PC-9 (cell line): ENCODE measurements at places on chromosomes 7 and 10. TPM values are rescaled to one million over a fixed set of nuclear protein-coding genes. Genes with fewer than 3 reads are reported as not detected.
A peak's percentile ranks its signal among the peaks of the same experiment; 100 is the strongest.

GRCh38 chr7:100629117-100629716 is 12.1 kb downstream of the TFR2 start:
- no peak overlapping the region for H3K27ac ChIP-seq
- H3K4me3 ChIP-seq, result no peak overlapping the region
- H3K36me3 ChIP-seq, result no peaks in the 10 kb centered on the region
- H3K4me1 ChIP-seq, result peaks cover 9% of the 10 kb centered on the region; the same call in 1 of the 2 replicates

DNA sequence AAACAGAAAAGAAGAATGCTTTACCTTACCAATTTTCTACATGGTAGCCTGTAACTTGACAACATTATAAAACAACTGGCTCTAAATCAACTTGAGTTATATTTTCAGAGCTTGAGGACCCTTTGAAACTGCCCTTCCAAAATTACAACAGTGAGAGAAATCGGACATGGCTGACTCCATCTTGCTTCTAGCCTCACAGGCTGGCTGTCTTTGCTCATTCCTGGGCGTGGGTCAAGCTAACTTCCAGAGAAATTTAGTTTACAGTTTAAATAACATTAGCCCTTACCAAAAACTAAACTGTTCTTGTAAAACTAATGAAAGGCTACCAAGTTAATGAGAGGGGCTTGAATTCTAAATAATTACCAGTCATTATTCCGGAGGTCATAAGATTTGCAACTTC is 183.4 kb downstream of the AKR1D1 start:
- H3K4me3 ChIP-seq, result no peak overlapping the region
- H3K4me1 ChIP-seq, result peaks cover 8% of the 10 kb centered on the region
- no peak overlapping the region for H3K27ac ChIP-seq
- no peaks in the 10 kb centered on the region for H3K36me3 ChIP-seq
- DNase-seq, result no peak

DNA sequence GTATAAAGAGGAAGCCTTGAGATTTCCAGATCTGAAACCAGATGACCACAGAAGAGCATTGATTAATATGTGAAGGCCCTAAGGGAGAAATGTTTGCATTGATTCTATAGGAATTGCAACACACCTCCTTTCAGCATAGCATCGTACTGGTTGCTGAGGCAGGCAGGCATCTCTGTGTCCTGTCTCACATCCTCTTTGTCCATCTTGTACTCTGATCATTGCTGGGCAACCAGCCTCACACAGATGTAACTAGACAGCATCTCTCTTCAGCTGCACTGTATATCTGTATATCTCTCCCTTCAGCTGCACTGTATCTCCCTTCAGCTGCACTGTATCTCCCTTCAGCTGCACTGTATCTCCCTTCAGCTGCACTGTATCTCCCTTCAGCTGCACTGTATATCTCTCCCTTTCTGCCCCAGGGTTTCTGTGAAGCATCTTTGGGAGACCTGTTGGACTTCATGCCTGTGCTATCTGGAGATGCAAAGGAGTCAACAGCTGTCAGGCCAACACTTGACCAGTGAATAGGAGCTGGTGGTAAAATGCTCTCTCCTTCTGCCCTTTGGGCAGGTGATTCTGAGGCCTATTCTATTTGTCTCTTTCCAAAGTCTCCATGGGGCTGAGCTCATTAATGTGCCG is 40.3 kb downstream of the TMEM178B start:
- no peaks in the 10 kb centered on the region for H3K27me3 ChIP-seq
- H3K4me1 ChIP-seq, result no peaks in the 10 kb centered on the region
- no peak for DNase-seq
- no peaks in the 10 kb centered on the region for H3K36me3 ChIP-seq
- no peak overlapping the region for H3K4me3 ChIP-seq
- H3K27ac ChIP-seq, result no peak overlapping the region

DNA sequence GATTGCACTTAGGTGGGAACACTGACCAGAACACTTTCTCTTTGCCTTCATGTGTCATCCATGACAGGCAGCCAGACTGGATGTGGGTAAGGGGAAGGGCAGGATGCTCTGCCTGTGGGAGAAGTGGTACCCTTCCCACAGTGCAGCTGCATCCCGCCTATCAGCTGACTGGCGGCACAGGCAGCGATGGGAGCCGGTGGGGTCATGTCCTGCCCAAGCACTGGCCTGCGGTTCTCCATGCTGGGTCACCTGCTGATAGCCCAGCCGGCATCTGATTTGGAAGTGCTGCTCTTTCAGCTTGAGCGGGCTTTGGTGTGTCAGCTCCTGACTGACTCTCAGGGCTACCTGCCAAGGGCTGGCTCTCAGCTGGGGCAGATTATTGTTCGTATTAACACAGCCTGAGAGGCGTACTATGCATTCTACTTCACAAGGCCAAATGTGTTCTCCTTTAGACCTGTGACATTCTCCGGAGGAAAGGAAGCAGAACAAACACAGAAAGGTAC is 105.2 kb upstream of the PDLIM1 start:
- H3K36me3 ChIP-seq, result no peaks in the 10 kb centered on the region
- peaks cover 55% of the 10 kb centered on the region for H3K4me1 ChIP-seq
- H3K27ac ChIP-seq, result peak overlapping the region; percentile 99
- H3K4me3 ChIP-seq, result no peak overlapping the region
- H3K27me3 ChIP-seq, result no peaks in the 10 kb centered on the region
- no peak for DNase-seq

- H3K36me3 ChIP-seq, result no peaks in the 10 kb centered on the region
- no peak overlapping the region for H3K27ac ChIP-seq
- 0 out of 2 replicates have a peak, but pooled peaks cover 8% of the 10 kb centered on the region for H3K4me1 ChIP-seq
- no peaks in the 10 kb centered on the region for H3K27me3 ChIP-seq
- peak; percentile 19 for DNase-seq
- H3K4me3 ChIP-seq, result peak overlapping the region; percentile 87; the same call in 1 of the 2 replicates
Measured at GRCh38 chr7:75639886-75640190, 98.9 kb downstream of the HIP1 start.

GRCh38 chr7:113282875-113283274 is 164.5 kb upstream of the SMIM30 start:
- no peaks in the 10 kb centered on the region for H3K4me1 ChIP-seq

- H3K4me3 ChIP-seq, result no peak overlapping the region
- H3K27ac ChIP-seq, result no peak overlapping the region
- DNase-seq, result no peak
- no peaks in the 10 kb centered on the region for H3K4me1 ChIP-seq
- H3K36me3 ChIP-seq, result no peaks in the 10 kb centered on the region
- peaks cover 69% of the 10 kb centered on the region for H3K27me3 ChIP-seq
Measured at GRCh38 chr7:155020996-155021395, 18.1 kb upstream of the PAXIP1 start.

DNA sequence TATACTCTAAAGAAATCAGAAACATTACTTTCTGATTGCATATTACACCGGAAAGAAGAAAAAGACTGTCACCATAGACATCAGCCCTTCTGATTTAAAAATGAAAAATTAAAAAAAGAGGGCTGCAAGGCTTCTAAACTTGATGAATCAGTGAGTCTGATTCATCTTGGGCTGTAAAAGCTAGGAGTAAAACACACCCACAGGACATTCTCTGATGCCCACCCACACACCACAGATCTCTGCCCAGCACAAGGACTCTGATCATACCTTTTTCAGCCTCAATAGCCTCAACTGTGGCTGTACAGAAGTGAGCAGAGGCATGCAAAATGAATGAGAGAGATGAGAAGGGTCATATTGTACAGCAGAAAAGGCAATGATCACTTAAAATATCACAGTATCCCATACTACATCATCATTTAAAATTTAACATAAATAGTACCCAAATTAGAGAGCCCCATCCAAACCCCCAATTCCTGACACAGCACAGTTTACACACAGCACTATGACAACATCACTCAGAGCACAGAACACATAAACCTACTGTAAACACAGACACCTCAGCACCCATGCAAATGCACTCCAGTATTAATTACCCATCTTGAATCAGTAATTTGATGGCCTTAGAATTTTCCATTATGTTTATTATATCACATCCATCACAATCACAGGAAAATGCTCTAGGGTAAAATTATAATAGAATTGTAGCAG is 6.4 kb upstream of the MSS51 start:
- DNase-seq, result no peak
- H3K27ac ChIP-seq, result no peak overlapping the region
- no peak overlapping the region for H3K4me3 ChIP-seq
- H3K36me3 ChIP-seq, result no peaks in the 10 kb centered on the region
- no peaks in the 10 kb centered on the region for H3K4me1 ChIP-seq

Gene WDFY4
- total RNA-seq, result not detected in 2 replicates

DNA sequence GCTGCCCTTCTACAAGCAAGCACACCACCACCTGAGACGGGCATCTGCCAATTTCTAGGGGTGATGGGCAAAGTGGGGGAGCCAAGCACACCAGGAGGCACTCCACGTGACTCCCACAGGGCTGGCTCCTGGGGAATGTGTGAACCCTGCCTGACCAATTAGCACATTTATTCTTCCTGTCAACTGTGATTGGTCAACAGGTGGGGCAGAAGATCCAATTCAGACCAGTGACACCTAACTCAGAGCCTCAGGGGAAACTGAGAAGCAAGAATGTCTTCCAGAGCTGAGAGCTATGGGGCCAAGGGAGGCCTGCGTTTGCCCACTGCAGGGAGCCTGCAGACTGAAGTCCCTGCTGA is 15.4 kb downstream of the TMEM273 start:
- H3K4me3 ChIP-seq, result no peak overlapping the region
- no peak overlapping the region for H3K27ac ChIP-seq
- peaks cover 7% of the 10 kb centered on the region for H3K4me1 ChIP-seq
- no peaks in the 10 kb centered on the region for H3K36me3 ChIP-seq
- no peak for DNase-seq

GRCh38 chr7:102080019-102080433 is 206.6 kb upstream of the SH2B2 start:
- no peaks in the 10 kb centered on the region for H3K4me1 ChIP-seq
- H3K27me3 ChIP-seq, result no peaks in the 10 kb centered on the region
- no peak for DNase-seq

DNA sequence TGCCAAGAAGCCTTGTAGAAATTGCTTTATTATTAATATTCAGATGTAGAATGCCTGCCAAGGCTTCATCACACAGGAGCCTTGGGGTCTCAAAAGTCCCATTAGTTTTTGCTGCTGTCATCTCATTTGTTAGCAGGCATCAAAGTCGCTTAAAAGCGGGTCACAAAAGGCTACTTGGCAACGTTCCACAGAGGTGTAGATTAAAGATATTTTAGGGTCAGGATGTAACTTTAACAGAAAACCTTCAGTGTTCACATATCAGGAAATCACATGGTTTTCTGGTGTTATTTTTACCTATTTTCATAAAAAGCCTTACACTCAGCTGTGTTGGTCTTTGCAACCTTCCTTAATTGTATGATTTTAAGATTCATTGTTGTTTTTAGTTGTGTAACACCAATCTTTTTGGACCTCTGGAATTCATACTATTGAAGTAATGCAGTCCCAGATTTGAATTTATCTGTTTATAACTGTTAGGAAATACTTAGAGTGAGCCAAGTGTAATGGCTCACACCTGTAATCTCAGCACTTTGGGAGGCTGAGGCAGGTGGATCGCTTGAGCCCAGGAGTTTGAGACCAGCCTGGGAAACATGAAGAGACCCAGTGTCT is 65.3 kb downstream of the TET1 start:
- H3K4me3 ChIP-seq, result no peak overlapping the region
- no peaks in the 10 kb centered on the region for H3K27me3 ChIP-seq
- no peak for DNase-seq
- peaks cover 10% of the 10 kb centered on the region; the same call in 1 of the 2 replicates for H3K4me1 ChIP-seq
- no peaks in the 10 kb centered on the region for H3K36me3 ChIP-seq
- H3K27ac ChIP-seq, result no peak overlapping the region

DNA sequence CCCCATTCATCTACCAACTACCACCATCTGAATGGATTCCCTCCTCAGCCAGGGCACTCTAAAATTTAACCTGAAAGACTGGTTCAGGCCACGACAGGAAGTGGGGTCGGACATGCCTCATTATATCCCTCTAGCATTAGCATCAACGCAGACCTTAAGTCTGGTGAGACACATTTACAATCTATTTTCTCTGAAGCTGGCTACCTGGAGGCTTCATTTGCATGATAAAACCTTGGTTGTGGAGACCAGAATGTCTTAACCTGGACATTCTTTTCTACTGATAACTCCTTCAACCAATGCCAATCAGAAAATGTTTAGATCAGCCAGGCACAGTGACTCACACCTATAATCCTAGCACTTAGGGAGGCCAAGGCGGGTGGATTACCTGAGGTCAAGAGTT is 42.3 kb downstream of the SVOPL start:
- no peaks in the 10 kb centered on the region for H3K27me3 ChIP-seq
- peaks cover 41% of the 10 kb centered on the region for H3K4me1 ChIP-seq
- H3K4me3 ChIP-seq, result no peak overlapping the region
- H3K27ac ChIP-seq, result peak overlapping the region; percentile 48
- DNase-seq, result peak; percentile 82
- no peaks in the 10 kb centered on the region for H3K36me3 ChIP-seq

DNA sequence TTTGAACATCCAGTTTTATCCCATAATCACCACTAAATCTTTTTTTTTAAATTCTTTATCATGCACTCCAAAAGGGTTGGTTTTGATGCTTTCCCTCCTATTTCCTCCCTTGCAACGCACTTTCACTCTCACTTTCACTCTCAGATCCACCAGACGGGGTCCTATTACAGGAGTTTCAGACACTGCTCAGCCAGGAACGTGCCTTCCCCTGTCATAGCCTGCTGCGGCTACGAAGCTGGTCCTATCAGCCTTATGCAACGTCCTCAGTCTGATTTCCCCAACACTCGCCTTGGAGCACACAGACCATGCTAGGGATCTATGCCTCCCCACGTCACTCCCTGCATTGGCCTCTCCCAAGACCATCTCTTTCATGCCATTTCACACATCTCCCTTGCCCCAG is 23.4 kb downstream of the ZPBP start:
- H3K27ac ChIP-seq, result no peak overlapping the region
- peaks cover 7% of the 10 kb centered on the region; the same call in 1 of the 2 replicates for H3K27me3 ChIP-seq
- H3K4me1 ChIP-seq, result peaks cover 5% of the 10 kb centered on the region; the same call in 1 of the 2 replicates
- peak overlapping the region; percentile 60 for H3K4me3 ChIP-seq
- no peaks in the 10 kb centered on the region for H3K36me3 ChIP-seq
- no peak for DNase-seq

GRCh38 chr7:16078076-16078952 is 343.0 kb downstream of the CRPPA start:
- no peaks in the 10 kb centered on the region for H3K27me3 ChIP-seq
- DNase-seq, result peak; percentile 69
- H3K4me1 ChIP-seq, result no peaks in the 10 kb centered on the region
- H3K36me3 ChIP-seq, result no peaks in the 10 kb centered on the region
- no peak overlapping the region for H3K4me3 ChIP-seq
- H3K27ac ChIP-seq, result no peak overlapping the region

DNA sequence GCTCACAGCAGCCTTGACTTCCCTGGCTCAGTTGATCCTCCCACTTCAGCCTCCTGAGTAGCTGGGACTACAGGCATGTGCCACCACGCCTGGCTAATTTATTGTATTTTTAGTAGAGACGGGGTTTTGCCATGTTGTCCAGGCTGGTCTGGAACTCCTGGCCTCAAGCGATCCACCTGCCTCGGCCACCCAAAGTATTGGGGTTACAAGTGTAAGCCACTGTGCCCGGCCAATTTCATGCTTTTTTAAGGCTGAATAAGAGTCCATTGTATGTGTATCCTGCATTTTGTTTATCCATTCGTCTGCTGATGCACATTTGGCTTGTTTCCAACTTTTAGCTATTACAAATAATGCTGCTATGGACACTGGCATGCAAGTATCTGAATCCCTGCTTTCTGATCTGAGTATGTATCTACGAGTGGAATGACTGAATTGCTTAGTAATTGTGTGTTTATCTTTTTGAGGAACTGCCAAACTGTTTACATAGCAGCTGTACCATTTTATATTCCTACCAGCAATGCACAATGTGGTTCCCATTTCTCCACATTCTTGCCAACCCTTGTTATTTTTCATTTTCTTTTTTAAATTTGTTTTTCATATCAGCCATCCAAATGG is 37.3 kb upstream of the TPST1 start:
- H3K27ac ChIP-seq, result no peak overlapping the region
- H3K36me3 ChIP-seq, result no peaks in the 10 kb centered on the region
- peak; percentile 57 for DNase-seq
